ENCODE measurements at places on chromosomes 7 and 10. TPM values are rescaled to one million over a fixed set of nuclear protein-coding genes. Genes with fewer than 3 reads are reported as not detected.

The C10orf53 gene
- not detected for total RNA-seq

The ZNF853 gene
- under 0.01 TPM for total RNA-seq

The PTPRN2 gene
- not detected for total RNA-seq

The CCZ1 gene
- total RNA-seq = 72.6 TPM

The ELN gene
- 0.86 TPM for total RNA-seq

The REPIN1 gene
- 54.3 TPM for total RNA-seq

The ADIRF gene
- total RNA-seq = 1.0 TPM

The VIPR2 gene
- not detected for total RNA-seq

The GCK gene
- not detected for total RNA-seq

The DYNC1I1 gene
- 1.3 TPM for total RNA-seq

The TMEM236 gene
- under 0.01 TPM for total RNA-seq

The ITPRID1 gene
- total RNA-seq = not detected

The CPN1 gene
- not detected for total RNA-seq

The PDE6C gene
- not detected for total RNA-seq

All from placental pericyte (primary cell).